ENCODE measurements at places on chromosomes 5 and 9. TPM values are rescaled to one million over a fixed set of nuclear protein-coding genes. Genes with fewer than 3 reads are reported as not detected.
A peak's percentile ranks its signal among the peaks of the same experiment; 100 is the strongest.

LHX2 gene
- total RNA-seq: 1.1 TPM

DNA sequence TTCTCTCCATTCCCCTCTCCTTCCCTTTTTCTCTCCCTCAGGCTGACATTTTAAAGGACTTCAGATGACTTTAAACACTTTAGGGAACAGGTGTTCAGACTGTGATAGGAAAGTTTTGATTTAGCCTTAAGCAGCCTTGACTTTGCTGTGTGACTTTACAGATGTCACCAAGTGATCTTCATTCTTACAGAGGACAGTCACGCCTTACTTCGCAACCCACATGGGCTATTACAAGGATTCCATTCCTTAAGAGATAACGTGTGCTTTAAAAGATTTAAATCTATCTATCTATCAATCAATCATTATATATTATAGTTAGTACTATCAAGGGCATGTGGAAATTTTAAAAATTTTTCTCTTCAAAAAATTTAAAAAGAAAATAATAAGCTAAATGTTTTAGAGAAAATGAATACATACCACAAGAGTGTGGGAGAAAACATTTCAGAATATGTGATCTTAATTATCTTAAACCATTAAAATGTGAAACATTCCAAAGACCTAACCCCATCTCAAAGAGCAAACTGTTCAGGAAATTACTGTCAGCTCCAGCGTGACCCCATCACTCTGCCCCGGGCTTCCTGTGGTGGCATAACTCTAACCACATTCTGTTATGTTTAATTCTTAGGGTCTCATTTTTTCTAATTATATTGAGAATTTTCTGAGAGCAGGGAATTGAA lies 530.5 kb downstream of the SEMA5A start:
- H3K27me3 ChIP-seq: no peaks in the 10 kb centered on the region
- peaks cover 13% of the 10 kb centered on the region for H3K4me1 ChIP-seq

TTC23L gene
- total RNA-seq: 0.84 TPM

GRCh38 chr9:94903961-94904421 lies 177.5 kb downstream of the AOPEP start:
- no peaks in the 10 kb centered on the region for H3K27me3 ChIP-seq
- no peak overlapping the region for H3K4me3 ChIP-seq
- H3K36me3 ChIP-seq: no peaks in the 10 kb centered on the region
- no peak overlapping the region for H3K27ac ChIP-seq

DNA sequence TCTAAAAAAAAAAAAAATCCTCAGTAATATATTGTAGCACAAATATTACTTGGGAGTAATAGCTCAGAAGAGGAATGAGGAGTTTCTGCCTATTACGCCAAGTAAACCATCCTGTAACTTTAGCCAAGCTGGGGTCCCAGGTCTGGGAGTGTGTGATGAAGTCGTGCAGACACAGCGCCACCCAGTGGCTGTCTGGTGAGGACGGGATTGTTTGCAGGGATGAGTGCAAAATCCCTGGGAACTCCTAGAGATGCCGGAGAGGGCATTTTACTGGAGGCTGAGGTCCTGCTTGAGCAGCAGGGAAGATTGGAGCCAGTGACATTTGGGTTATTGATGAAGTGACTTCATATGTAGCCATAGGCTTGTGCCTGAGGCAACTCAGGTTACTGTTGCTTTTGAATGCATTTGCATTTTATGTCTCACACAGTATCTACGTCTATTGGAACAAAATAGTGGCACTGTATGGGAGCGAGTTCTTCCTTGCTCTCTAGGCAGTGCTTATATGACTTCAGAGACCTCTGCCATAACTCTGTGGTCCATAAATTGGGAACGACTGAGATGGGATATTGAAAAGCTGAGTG lies 72.8 kb downstream of the PSAT1 start:
- no peaks in the 10 kb centered on the region for H3K36me3 ChIP-seq
- H3K27me3 ChIP-seq: no peaks in the 10 kb centered on the region
- no peak overlapping the region for H3K4me3 ChIP-seq
- H3K4me1 ChIP-seq: no peaks in the 10 kb centered on the region
- H3K27ac ChIP-seq: no peak overlapping the region

- DNase-seq: no peak
- H3K4me3 ChIP-seq: no peak overlapping the region
- H3K27me3 ChIP-seq: no peaks in the 10 kb centered on the region
- peaks cover 27% of the 10 kb centered on the region for H3K4me1 ChIP-seq
Measured at GRCh38 chr9:20002011-20002410, 213.2 kb upstream of the SLC24A2 start.

GRCh38 chr9:17536027-17536426 lies 42.8 kb upstream of the SH3GL2 start:
- H3K36me3 ChIP-seq: no peaks in the 10 kb centered on the region
- H3K4me1 ChIP-seq: no peaks in the 10 kb centered on the region
- no peak for DNase-seq
- no peaks in the 10 kb centered on the region for H3K27me3 ChIP-seq
- H3K27ac ChIP-seq: no peak overlapping the region

DNA sequence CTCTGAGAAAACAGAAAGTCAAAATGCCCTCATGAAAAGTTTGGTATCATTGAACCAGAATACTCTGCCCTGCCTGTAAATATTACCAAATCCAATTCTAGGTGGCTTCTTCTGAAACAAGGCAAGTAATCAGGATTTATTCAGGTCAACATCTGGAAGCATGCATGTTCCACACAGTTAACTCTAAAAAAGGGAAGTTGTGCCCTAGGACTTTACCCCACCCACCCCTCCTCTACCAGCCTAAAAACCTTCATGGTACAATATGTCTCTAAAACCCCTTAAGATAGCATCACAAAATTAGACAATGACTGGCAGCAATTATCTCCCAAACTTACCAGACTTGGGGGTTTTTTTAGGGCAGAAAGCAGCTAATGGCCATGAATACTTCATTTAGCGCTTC lies 414.8 kb upstream of the SLC30A5 start:
- H3K36me3 ChIP-seq: no peaks in the 10 kb centered on the region
- H3K27me3 ChIP-seq: no peaks in the 10 kb centered on the region
- no peak overlapping the region for H3K27ac ChIP-seq
- peaks cover 10% of the 10 kb centered on the region for H3K4me1 ChIP-seq
- no peak overlapping the region for H3K4me3 ChIP-seq
- no peak for DNase-seq

GRCh38 chr5:58019614-58020013 lies 440.3 kb downstream of the PLK2 start:
- no peak overlapping the region for H3K27ac ChIP-seq
- H3K27me3 ChIP-seq: no peaks in the 10 kb centered on the region
- H3K4me3 ChIP-seq: no peak overlapping the region
- H3K4me1 ChIP-seq: no peaks in the 10 kb centered on the region

- no peak for DNase-seq
- H3K36me3 ChIP-seq: no peaks in the 10 kb centered on the region
- peaks cover 5% of the 10 kb centered on the region for H3K4me1 ChIP-seq
Measured at GRCh38 chr9:4335631-4336030, 35.8 kb upstream of the GLIS3 start.

DNA sequence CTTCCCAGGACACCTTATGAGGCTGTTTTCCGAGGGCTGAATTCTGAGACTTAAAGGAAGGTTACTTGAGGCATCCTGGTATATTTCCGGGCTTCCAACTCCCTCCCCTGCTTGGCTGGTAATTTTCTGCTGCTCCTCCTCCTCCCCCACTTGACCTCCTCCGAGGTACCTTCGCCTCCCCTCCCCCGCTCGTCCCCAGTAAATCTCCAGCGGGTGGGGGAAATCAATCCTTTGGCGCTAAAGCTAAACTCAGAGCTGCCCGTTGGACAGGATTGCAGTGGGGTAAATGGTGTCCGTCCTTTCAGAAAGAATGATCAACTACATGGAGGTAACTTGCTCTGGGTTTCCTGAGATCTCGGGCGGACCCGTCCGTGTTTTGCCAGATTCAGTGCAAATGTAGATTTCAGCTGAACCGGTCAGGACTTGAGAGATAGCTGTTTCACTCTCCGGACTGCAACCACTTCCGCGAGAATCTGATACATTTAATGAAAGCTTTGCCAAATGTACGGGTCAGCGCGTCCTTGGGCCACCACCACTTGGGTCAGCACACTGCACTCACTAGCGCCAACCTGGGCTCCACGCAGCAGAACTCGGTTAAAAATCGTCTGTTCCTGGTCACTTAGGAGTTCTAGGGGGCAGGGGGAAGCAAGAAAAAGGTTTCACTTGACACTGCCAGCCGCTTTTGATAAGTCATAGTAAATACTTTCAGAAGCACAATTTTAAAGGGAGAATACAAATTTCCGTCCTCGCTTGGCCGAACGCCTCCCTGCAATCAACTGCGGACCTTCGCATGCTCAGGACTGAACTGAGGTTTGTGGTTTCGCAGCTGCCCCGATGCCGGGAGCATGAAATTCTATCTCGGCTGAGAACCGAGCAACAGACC lies 4.6 kb upstream of the ISL1 start:
- peaks cover 7% of the 10 kb centered on the region for H3K4me1 ChIP-seq
- H3K27me3 ChIP-seq: no peaks in the 10 kb centered on the region
- DNase-seq: peak; percentile 41

Measured in PC-3 (cell line).